CD4-positive, alpha-beta T cell (primary cell): ENCODE measurements at places on chromosomes 1 and 21.

GRCh38 chr1:51073456-51073855, 28.6 kb upstream of the C1orf185 start:
- no peaks in the 10 kb centered on the region for H3K36me3 ChIP-seq
- no peaks in the 10 kb centered on the region for H3K4me1 ChIP-seq
- no peak for DNase-seq
- no peaks in the 10 kb centered on the region for H3K27me3 ChIP-seq
- H3K27ac ChIP-seq: no peak overlapping the region

DNA sequence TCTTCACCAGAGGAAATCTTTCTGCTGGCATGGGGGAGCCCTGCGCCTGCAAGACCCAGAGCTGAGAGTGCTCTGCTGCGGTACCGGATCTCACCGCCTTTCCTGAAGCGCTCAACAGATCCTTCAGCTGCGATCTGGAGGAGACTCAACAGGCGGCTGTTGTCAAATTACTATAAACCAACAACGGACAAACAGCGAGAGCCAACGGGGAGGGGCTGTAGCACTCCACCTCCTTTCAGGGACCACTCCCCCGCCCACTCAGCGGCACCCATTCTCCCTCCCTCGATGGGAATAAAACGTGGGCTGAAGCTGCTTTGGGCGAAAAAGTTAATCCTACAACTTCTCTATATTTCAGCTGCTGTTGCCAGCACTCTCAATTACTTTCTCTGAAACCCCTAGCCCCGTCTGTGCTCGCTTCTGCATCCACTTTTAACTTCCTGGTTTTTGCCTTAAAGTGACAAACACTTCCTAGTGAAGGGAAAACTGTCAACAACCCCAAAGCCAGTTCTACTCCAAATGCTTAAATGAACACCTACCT, at the start of gene FMO5:
Gene FMO5, minus strand, starts transcription at position 147 of the 538 bp plus-strand sequence. CDS start 310 bp downstream, outside the sequence.
- H3K27ac ChIP-seq: no peak within 1 kb of the TSS
- H3K4me1 ChIP-seq: peaks cover 9% of the 10 kb centered on the region
- H3K4me3 ChIP-seq: peak within 1 kb of the TSS; percentile 68
- peak; percentile 77 for DNase-seq
- no peaks in the 10 kb centered on the region for H3K27me3 ChIP-seq
- H3K36me3 ChIP-seq: no peaks in the 10 kb centered on the region

DNA sequence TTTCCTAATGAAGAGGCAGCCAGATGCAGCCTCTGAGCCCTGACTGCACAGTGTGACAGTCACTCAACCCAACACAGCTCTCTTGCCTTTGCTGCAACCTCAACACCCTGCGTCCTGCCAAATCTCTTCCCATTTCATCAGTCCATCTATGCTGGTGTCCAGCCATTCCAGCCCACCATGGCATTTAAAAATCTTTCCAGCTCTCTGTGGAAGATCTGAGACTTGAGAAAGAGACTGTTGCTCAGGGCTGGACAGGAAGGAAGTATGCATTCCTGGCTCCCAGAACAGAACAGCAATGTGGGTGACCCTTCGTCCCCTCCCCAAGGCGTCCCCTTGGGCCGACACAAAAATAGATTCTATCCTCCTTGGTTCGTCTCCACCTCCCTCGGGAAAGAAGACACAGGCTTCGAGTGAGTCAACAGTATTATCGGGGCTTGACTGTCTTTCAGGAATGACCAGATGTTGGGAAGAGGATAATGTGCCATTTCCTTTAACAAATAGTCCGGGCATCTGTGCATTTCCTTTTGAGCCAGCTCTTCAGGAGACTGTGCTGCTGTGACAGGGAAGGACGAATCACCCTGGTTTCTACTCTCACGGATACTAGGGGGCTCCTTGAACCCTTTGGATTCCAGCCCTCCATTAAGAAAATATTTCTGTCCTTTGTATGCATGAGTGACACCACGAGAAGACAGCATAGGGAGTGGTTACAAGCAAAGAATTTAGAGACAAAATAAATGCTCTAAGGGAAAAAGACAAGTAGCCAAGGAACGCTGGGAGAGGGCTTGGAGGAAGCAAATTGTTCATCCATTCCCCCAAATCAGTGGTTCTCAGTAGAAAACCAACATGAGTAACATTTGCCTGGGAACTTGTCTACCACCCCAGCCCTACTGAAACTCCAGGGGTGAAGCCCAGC, 111.4 kb upstream of the CDC42BPA start:
- H3K27me3 ChIP-seq: peaks cover 3% of the 10 kb centered on the region
- H3K36me3 ChIP-seq: no peaks in the 10 kb centered on the region
- H3K4me3 ChIP-seq: no peak overlapping the region

GRCh38 chr1:169110689-169111447, 4.4 kb downstream of the ATP1B1 start:
- no peaks in the 10 kb centered on the region for H3K36me3 ChIP-seq
- H3K4me3 ChIP-seq: no peak overlapping the region
- H3K27me3 ChIP-seq: no peaks in the 10 kb centered on the region
- DNase-seq: peak; percentile 34
- peaks cover 28% of the 10 kb centered on the region for H3K4me1 ChIP-seq

- DNase-seq: no peak
- H3K27me3 ChIP-seq: no peaks in the 10 kb centered on the region
- no peak overlapping the region for H3K27ac ChIP-seq
- H3K4me1 ChIP-seq: no peaks in the 10 kb centered on the region
Measured at GRCh38 chr1:39337067-39337466, 132.6 kb downstream of the MACF1 start.

DNA sequence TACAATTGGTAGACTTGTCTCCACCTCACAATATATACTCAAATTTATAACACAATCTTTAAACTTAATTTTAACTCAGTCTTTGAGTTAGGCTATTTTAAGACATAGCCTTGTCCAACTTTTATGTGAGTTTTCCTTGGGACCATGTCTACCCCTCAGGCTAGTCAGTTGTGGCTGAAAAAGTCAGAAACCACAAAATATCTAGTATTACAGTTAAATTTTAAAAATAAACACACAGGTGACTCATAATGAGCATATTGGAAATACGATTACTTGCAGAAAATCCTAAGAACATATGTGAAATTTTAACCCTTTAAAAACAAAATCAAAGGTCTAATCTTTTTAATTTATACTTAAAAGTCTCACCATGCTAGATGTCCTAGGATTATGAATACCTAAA, 4.8 kb upstream of the ASB17 start:
- no peak for DNase-seq
- no peak overlapping the region for H3K27ac ChIP-seq
- H3K27me3 ChIP-seq: no peaks in the 10 kb centered on the region
- no peak overlapping the region for H3K4me3 ChIP-seq
- H3K36me3 ChIP-seq: no peaks in the 10 kb centered on the region
